Activated naive CD8-positive, alpha-beta T cell treated with anti-CD3 and anti-CD28 coated beads for 36 hours (primary cell): ENCODE measurements at places on chromosomes 1 and 21.
A peak's percentile ranks its signal among the peaks of the same experiment; 100 is the strongest.

GRCh38 chr1:17721444-17721843, 33.7 kb upstream of the ACTL8 start:
- H3K4me3 ChIP-seq: no peak overlapping the region
- H3K36me3 ChIP-seq: no peaks in the 10 kb centered on the region
- H3K4me1 ChIP-seq: no peaks in the 10 kb centered on the region
- no peak for DNase-seq
- H3K27ac ChIP-seq: no peak overlapping the region

DNA sequence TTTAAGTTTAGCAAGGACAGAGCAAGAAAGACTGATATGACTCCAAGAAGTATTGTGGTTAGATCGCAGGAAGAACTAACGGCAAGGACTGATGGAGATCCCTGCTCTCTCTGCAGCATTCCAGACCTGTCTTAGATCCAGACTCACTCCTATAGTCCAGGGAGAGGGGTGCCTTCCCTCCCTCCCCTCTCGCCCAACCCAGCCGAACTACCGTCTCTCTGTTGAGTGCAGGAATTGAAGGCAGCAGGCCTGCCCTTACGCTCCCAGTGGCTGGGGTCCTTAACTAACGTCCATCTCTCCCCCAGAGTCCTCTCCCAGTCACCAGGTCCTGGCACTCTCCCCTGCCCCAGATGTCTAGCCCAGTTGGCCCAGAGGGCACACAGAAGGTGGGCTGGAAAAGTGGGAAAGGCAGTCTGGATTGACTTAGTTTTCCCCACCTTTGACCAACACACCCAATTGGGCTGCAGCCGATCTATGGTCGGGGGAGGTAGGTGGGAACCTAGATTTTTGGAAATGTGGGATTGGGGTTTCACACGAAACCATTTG, 1.1 kb downstream of the CRABP2 start:
- H3K36me3 ChIP-seq: no peaks in the 10 kb centered on the region
- peaks cover 38% of the 10 kb centered on the region for H3K27me3 ChIP-seq
- no peak overlapping the region for H3K27ac ChIP-seq
- peaks cover 28% of the 10 kb centered on the region for H3K4me1 ChIP-seq
- no peak for DNase-seq

GRCh38 chr1:90715309-90715708, 1.8 kb downstream of the BARHL2 start:
- H3K4me1 ChIP-seq: peaks cover 14% of the 10 kb centered on the region
- no peak for DNase-seq
- peaks cover 10% of the 10 kb centered on the region for H3K36me3 ChIP-seq
- H3K27ac ChIP-seq: no peak overlapping the region

DNA sequence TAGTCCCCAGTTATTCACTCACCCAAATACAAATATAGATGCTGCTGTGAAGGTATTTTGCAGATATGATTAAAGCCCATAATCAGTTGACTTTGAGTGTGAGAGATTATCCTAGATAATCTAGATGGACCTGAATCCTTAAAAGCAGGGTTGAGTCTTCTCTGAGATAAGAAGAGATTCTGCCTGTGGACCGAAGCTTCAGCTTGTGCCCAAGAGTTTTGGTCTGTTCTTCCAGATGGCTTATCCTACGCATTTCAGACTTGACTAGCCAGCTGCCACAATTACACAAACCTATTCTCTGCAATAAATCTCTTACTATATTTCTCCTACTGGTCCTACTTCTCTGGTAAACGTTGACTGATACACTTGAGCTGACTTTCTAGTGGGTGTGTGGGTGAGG, 145.1 kb downstream of the KCNJ6 start:
- no peak overlapping the region for H3K4me3 ChIP-seq
- no peak overlapping the region for H3K27ac ChIP-seq
- peaks cover 9% of the 10 kb centered on the region for H3K27me3 ChIP-seq
- DNase-seq: no peak

- no peaks in the 10 kb centered on the region for H3K36me3 ChIP-seq
- no peak overlapping the region for H3K27ac ChIP-seq
- H3K27me3 ChIP-seq: no peaks in the 10 kb centered on the region
- H3K4me1 ChIP-seq: no peaks in the 10 kb centered on the region
These were observed 45.4 kb upstream of the GOLT1A start for GRCh38 chr1:204259196-204259595.

GRCh38 chr1:23120383-23120782, 48.3 kb downstream of the LUZP1 start:
- no peak overlapping the region for H3K4me3 ChIP-seq
- no peak overlapping the region for H3K27ac ChIP-seq
- DNase-seq: no peak
- no peaks in the 10 kb centered on the region for H3K36me3 ChIP-seq
- H3K4me1 ChIP-seq: peaks cover 51% of the 10 kb centered on the region

GRCh38 chr1:85200463-85201339, at the start of gene SYDE2:
Gene SYDE2, minus strand, starts transcription at chr1:85201016. Its CDS starts 20 bp downstream, at chr1:85200996.
- peaks cover 6% of the 10 kb centered on the region for H3K36me3 ChIP-seq
- DNase-seq: peak; percentile 85
- H3K4me1 ChIP-seq: peaks cover 38% of the 10 kb centered on the region
- H3K27ac ChIP-seq: peak within 1 kb of the TSS; percentile 92
- peaks cover 4% of the 10 kb centered on the region for H3K27me3 ChIP-seq
- peak within 1 kb of the TSS; percentile 87 for H3K4me3 ChIP-seq

GRCh38 chr1:218748071-218748470, 402.9 kb downstream of the TGFB2 start:
- H3K27ac ChIP-seq: no peak overlapping the region
- no peaks in the 10 kb centered on the region for H3K4me1 ChIP-seq
- H3K27me3 ChIP-seq: no peaks in the 10 kb centered on the region
- H3K4me3 ChIP-seq: no peak overlapping the region
- no peaks in the 10 kb centered on the region for H3K36me3 ChIP-seq

DNA sequence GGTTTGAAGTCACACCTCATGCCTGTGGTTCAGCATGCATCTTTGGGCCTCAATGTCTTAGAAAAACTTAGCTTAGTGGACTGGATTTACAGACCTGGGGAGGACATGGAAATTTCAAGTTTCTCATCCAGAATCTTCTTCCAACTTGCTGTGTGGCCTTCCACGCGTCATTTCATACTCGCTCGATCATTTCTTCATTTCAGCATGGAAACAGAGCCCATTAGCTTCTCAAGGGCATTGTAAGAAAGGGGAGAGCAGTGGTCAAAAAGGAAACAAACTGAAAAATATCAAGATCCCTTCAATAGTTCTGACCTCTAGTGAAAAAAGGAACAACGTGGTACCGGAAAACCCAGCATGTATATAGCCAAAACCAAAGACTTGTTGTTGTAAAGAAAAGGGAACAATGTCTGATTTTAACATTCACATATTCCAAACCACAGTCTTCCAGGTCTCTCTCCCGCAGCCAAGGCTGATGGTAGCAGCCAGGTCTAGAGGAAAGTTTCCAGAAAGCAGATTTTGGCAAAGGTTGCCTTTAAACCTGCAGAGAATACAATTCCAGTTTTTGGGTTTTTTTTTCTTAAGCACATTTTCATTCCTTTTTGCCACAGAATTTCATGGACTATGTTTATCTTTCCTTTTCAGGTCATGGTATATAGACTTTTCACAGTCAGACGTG, 97.0 kb upstream of the CDC42BPA start:
- no peak overlapping the region for H3K27ac ChIP-seq
- DNase-seq: no peak
- H3K27me3 ChIP-seq: peaks cover 19% of the 10 kb centered on the region
- no peak overlapping the region for H3K4me3 ChIP-seq

DNA sequence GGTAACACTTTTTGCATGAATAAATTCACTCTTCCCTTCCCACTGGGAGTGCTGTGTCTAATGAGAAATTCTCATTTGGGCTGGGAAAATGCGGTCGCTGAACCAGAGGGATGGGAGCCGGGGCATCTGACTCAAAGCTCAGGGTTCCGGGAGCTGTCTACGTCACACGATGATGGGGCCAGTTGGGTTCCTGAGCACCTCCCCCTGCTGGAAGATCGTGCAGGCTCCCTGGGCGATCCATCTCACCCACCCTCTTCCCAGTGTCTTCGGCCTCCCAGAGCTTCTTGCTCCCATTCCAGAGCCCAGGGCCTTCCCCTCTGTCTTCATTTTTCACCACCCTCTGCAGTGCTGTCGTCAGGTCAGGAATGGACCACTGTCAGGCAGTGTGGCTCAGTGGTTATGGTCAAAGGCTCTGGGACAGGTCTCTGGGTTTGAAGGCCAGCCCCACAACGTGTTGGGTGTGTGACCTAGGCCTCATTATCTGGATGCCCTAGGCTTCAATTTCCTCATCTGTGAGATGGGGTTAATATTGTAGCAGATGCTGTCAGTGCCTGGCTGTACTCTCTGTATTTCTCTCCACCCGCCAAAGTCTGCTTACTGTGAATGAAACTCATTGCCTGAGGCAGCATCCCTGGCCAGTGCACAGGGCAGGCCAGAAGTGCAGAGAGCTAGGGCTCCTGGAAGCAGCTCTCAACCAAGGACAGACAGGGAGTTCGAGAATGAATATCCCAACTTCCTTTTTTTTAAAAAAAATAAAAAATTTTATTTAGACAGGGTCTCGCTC, 31.8 kb downstream of the IGSF21 start:
- no peaks in the 10 kb centered on the region for H3K4me1 ChIP-seq
- H3K4me3 ChIP-seq: no peak overlapping the region
- no peaks in the 10 kb centered on the region for H3K36me3 ChIP-seq
- H3K27ac ChIP-seq: no peak overlapping the region
- no peak for DNase-seq
- H3K27me3 ChIP-seq: peaks cover 6% of the 10 kb centered on the region

GRCh38 chr1:101112051-101112780, 86.6 kb upstream of the DPH5 start:
- H3K27ac ChIP-seq: peak overlapping the region; percentile 88
- no peak overlapping the region for H3K4me3 ChIP-seq
- H3K36me3 ChIP-seq: peaks cover 33% of the 10 kb centered on the region
- H3K27me3 ChIP-seq: no peaks in the 10 kb centered on the region
- H3K4me1 ChIP-seq: peaks cover 52% of the 10 kb centered on the region

- no peaks in the 10 kb centered on the region for H3K27me3 ChIP-seq
- H3K36me3 ChIP-seq: peaks cover 24% of the 10 kb centered on the region
- H3K27ac ChIP-seq: peak overlapping the region; percentile 88
- H3K4me3 ChIP-seq: peak overlapping the region; percentile 84
These were observed 674 bp downstream of the BCL10 start for GRCh38 chr1:85275701-85276214.

GRCh38 chr1:18768086-18768485, 91.4 kb downstream of the TAS1R2 start:
- no peak overlapping the region for H3K27ac ChIP-seq
- no peak for DNase-seq
- H3K27me3 ChIP-seq: peaks cover 38% of the 10 kb centered on the region
- H3K36me3 ChIP-seq: no peaks in the 10 kb centered on the region
- H3K4me1 ChIP-seq: no peaks in the 10 kb centered on the region

GRCh38 chr1:9048551-9048950, 20.9 kb downstream of the SLC2A5 start:
- H3K27ac ChIP-seq: no peak overlapping the region
- no peaks in the 10 kb centered on the region for H3K4me1 ChIP-seq
- no peak overlapping the region for H3K4me3 ChIP-seq
- DNase-seq: no peak
- no peaks in the 10 kb centered on the region for H3K36me3 ChIP-seq
- H3K27me3 ChIP-seq: no peaks in the 10 kb centered on the region

DNA sequence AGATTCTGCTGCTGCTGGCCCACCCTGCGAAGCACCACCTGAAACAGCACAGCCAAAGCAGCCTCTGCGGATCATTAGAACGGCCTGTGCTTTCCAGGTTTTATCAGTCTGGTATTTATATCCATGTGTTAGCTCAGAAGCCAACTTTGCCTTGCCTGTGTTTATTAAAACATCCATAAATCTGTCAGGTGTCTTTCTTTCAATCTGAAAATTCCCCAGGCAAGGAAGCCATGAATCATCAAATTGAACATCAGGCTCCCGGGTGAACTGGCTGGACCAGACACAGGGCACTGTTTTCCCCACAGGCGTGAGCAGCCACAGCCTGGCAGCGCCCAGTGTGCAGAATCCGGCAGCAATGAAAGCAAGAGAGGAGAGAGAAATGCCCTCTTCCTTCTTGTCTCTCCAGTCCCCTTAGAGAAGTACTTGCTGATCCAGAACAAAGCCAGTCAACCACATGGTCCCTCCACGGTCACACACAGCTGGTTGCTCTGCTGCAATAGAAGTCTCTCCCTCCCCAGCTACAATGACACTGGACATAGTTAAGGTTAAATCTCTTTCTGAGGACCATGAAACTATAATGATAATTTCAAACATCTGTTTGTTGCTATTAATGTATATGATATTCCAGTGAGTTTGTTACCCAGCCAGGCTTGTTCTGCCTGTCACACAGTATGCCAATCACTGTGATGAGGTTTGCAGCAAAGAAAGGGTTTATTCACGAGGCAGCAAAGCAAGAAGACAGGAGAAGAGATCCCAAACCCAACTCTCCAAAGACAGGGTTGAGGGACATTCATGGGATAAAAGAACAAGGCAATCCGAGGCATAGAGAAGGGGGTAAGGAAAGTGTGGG, 212.1 kb upstream of the FMN2 start:
- no peaks in the 10 kb centered on the region for H3K4me1 ChIP-seq
- DNase-seq: no peak
- no peaks in the 10 kb centered on the region for H3K36me3 ChIP-seq
- H3K4me3 ChIP-seq: no peak overlapping the region
- H3K27ac ChIP-seq: no peak overlapping the region

- DNase-seq: no peak
- H3K4me3 ChIP-seq: no peak overlapping the region
- H3K27ac ChIP-seq: peak overlapping the region; percentile 50
- no peaks in the 10 kb centered on the region for H3K27me3 ChIP-seq
These were observed 11.8 kb upstream of the SRM start for GRCh38 chr1:11071463-11072215.

DNA sequence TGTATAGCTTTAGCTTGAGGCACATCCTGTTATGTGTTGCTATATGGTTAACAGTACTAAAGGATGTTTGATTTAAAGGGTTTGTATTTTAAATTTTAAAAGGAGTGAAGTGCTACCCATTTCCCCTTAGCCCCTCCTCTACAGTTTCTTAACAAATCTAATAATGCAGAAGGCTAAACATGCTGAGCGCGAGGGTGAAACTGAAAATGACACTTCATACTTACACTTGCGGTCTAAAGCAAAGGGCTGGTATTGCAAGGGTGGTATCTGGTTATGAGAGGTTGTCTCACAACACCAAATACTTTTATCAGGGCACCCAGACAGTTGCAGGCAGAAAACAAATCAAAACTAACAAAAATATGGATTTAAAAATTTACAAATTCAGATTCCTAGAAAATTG, 172.3 kb downstream of the SIPA1L2 start:
- no peak for DNase-seq
- no peaks in the 10 kb centered on the region for H3K4me1 ChIP-seq
- no peak overlapping the region for H3K4me3 ChIP-seq
- H3K36me3 ChIP-seq: no peaks in the 10 kb centered on the region

DNA sequence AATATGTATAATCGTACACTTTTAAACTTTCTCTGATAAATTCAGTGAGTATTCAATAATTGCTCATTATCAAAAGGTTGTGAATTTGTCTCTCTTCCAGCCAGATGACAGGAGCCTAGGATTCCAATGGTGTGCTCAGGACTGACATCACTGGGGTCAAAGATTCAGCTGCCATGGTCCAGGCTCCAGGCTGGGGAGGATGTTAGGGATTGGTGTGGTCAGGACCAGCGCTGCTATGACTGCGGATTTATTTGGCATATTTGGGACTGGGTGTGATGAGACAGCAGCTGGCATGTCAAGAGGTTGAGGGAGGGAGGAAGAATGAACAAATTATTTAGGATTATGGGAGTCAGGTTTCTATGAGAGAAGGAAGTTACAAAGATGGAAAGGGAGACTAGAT, 48.2 kb upstream of the ABCA4 start:
- H3K27me3 ChIP-seq: peaks cover 4% of the 10 kb centered on the region
- H3K36me3 ChIP-seq: no peaks in the 10 kb centered on the region
- H3K4me1 ChIP-seq: no peaks in the 10 kb centered on the region
- DNase-seq: no peak

GRCh38 chr1:229434005-229434640, at the start of gene ACTA1:
Gene ACTA1, minus strand, starts transcription at chr1:229434094. Its CDS starts 979 bp downstream, at chr1:229433115.
- peaks cover 16% of the 10 kb centered on the region for H3K36me3 ChIP-seq
- no peak within 1 kb of the TSS for H3K27ac ChIP-seq
- no peak within 1 kb of the TSS for H3K4me3 ChIP-seq
- H3K4me1 ChIP-seq: peaks cover 17% of the 10 kb centered on the region
- H3K27me3 ChIP-seq: peaks cover 72% of the 10 kb centered on the region
